ENCODE measurements at places on chromosomes 13 and 19.

DNA sequence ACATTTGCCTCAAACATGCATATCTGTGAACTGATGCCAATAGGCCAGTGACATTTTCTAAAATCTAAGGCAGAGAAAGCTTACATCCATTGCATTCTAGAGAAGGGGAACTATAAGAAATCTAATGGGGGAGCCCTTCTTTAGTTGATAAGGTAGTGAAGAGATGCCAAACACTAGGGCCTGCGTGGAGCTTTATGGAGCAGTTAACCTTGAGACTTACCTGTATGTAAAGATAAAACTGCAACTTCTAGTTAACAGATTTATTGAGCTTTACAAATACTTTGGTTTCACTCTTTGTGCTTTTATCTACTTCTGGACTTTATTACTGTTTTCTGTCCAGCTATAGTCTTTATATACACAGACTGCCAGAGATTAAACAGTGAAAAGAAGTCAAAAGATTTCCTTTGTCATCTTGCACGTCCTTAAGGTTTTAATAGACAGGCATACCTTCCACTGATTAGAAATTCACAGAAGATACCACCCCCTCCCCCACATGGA is 457.6 kb downstream of the KLF12 start:
- no peak for DNase-seq

- DNase-seq: no peak
Observed at GRCh38 chr19:18089726-18090125, 3.0 kb upstream of the IL12RB1 start.

GRCh38 chr19:5624018-5624663 is 1.3 kb downstream of the SAFB start:
- peak; percentile 76 for DNase-seq

GRCh38 chr13:76297331-76297730 is 588.9 kb downstream of the KCTD12 start:
- DNase-seq: no peak

- no peak for DNase-seq
Observed at GRCh38 chr13:33125821-33126570, 109.8 kb downstream of the KL start.

Data from activated effector memory CD4-positive, alpha-beta T cell treated with anti-CD3 and anti-CD28 coated beads, Interleukin-2, amount 50 U/mL, for 16 hours (primary cell).